ENCODE measurements at places on chromosomes 2 and 18. TPM values are rescaled to one million over a fixed set of nuclear protein-coding genes. Genes with fewer than 3 reads are reported as not detected.

The IL1F10 gene
- polyA plus RNA-seq = not detected

The IGFBP2 gene
- 8.2 TPM for polyA plus RNA-seq

- no peak overlapping the region for H3K4me3 ChIP-seq
- H3K36me3 ChIP-seq = peaks cover 2% of the 10 kb centered on the region
These were observed 42.5 kb downstream of the TANC1 start for GRCh38 chr2:159010963-159011362.

The ASTL gene
- polyA plus RNA-seq = not detected

GRCh38 chr2:41832218-41832617 is 215.6 kb upstream of the PKDCC start:
- no peak for DNase-seq
- peaks cover 3% of the 10 kb centered on the region for H3K27me3 ChIP-seq
- H3K4me3 ChIP-seq = no peak overlapping the region
- no peak overlapping the region for H3K27ac ChIP-seq

The SCN1A gene
- not detected for polyA plus RNA-seq

All from psoas muscle (tissue), 8 donors.